ENCODE measurements at places on chromosomes 16 and 17. TPM values are rescaled to one million over a fixed set of nuclear protein-coding genes. Genes with fewer than 3 reads are reported as not detected.

DNA sequence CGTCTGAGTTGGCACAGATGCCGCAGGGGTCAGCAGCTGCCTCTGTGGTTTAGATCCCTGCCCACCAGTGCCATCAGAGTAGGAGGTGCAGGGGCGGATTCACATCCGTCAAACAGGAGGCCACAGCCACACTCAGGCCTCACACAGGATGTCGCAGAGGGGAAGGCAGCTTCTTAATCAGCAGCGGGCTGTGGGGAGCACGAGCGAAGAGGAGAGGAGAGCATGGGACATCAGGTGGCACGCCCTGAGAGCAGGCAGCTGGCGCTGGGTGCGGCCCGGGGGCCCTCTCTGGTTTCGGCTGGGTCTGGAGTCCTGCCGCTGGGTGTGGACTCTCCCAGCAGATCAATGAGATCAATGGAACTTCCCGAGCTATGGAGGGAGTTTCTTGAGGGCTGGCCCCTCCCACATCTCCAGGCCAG is 9.6 kb downstream of the LLGL2 start:
- no peak for DNase-seq

DNA sequence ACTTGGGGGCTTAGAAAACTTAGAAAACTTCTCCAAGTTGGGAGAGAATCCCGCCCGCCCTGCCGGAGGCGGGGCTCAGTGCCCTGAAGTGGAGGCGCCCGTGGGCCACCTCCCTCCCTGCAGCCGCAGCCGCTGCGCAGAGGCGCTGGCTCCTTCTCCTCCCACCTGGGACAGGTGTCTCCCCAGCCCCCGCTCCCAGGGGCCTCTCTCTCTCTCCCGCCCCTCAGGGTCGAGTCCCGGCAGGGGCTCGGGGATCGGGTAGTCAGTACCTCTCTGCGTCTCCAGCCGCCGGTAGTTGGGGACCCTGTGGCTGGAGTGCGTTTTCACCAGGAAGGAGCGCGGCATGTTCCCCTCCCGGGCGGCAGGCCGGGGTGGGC is 257 bp downstream of the SNAI3 start:
- DNase-seq, result no peak

DNA sequence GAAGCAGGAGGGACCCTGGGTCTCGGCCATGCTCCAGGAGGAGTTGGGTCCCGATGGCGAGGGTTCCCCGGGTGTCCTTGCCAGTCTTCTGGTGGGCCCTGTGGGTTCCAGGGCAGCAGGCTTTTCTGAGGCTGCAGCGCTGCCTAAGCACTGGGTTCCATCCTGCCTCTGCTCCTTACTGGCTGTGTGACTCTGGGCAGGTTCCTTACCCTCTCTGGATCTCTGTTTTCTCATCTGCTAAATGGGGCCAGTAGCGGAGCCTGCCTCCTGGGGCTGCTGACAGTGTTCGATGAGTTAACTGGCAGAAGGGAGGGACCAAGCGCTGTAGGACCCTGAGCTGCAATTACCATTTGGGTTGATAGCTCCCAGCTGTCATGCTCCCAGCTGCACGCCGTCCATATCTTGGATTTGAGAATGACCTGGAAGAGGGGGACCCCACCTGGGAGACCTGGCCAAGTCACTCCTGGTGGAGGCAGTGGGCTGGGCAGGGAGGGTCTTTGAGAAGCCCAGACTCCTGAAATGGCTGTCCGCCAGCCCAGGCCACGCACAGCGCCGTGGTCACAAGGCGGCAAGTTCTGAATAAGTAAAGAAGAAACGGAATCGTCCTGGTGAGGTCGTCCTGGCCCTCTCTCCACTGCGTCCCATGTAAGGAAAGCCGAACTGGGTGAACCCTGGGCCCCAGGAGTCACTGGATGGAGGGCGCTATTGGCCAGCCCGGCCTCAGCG is 47.2 kb upstream of the GSE1 start:
- no peak for DNase-seq

CRHR1 gene
- total RNA-seq, result not detected

DNA sequence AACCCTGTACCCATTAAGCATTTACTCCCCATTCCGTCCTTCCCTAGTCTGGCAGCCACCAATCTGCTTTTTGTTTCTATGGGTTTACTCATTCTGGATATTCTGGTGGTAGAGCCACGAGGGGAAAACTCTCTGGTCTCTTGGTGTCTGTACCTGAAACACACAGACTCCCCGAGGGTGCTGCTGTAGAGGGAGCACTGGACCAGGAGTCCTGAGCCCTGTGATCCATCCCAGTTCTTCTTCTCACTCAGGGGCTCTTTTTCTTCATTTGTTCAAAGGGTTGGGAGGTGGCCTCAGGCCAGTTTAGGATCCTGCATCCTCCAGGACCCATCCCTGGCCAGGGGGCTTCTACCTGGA is 14.1 kb downstream of the HEXIM2 start:
- DNase-seq, result no peak

PDXDC1 gene
- 63.9 TPM for total RNA-seq

- DNase-seq, result no peak
Measured at GRCh38 chr17:34762078-34762477, 182.7 kb downstream of the TMEM132E start.

DNA sequence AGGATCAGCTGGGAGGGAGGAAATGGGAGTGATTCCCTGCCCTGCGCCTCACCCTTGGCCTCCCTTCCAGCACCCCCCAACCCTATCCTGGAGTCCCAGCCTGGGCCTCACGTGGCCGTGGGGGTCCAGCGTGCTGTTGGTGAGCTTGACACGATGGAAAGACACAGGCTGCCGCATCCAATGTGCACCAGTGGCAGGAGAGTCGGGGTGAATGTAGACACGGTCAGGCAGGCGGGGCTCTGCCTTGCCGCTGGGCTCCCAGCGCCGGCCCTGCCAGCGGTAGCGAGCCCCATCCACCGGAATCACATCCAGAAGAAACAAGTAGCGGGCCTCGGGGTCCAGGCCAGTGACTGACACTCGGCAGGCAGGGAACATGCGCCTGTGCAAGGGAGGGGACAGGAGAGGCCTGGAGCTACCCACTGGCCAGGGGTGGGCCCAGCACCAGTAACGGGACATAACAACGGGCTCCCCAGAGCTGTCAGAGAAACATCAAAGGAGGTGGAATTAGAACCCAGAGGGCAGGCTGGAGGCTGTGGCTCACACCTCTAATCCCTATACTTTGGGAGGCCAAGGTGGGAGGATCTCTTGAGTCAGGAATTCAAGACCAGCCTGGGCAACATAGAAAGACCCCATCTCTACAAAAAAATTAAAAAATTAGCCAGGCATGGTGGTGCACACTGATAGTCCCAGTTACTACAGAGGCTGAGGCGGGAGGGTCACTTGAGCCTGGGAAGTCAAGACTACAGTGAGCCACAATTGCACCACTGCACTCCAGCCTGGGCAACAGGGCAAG is 2.7 kb downstream of the TBX6 start:
- peak; percentile 75 for DNase-seq

SLC52A1 gene
- 0.14 TPM for total RNA-seq

- no peak for DNase-seq
Measured at GRCh38 chr16:13961099-13961811, 41.3 kb downstream of the ERCC4 start.

DNA sequence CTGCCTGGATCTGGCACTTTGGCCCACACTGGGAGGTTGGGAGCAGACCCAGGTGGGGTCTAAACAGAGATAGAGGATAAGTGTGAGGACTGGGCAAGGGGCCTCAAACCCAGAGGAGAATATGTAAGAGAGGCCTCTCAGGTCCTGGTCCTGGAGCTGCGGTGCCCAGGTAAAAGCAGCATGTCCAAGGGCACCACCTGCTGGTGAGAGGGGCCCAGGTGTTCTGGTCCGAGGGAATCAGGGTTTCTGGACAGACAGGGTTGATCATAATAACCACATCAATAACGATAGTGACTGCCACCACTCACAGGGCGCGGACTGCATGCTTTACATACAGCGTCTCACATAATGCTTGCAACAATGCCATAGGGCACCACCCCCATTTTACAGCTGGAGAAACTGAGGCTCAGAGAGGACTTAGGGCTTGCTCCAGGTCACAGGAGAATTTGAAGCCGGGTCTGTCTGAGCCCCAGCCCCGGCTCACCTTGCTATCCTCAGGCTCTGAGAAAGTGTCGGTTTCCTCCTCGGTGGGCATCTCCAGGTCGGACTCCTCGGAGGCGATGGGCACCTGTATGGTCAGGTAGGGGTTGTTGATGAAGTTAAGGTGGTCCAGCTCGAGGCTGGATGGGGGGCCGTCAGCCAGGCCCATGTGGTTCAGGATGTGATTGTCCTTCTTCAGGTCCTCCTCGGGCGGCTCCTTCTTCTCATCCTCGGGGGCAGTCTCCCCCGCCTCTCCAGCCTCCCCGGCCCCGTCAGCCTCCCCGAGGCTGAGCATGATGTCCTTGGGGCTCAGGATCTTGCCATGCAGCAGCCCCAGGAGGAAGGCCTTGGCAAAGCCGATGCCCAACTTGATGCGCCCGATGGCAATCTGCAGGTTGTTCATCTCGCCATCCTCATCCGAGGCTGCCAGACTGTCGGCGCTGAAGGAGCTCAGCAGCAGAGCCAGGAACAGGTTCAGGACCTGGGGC is 19.1 kb upstream of the CD79B start:
- DNase-seq, result no peak

MATCAP1 gene
- total RNA-seq, result 18.3 TPM

XAF1 gene
- total RNA-seq, result 33.1 TPM

DNA sequence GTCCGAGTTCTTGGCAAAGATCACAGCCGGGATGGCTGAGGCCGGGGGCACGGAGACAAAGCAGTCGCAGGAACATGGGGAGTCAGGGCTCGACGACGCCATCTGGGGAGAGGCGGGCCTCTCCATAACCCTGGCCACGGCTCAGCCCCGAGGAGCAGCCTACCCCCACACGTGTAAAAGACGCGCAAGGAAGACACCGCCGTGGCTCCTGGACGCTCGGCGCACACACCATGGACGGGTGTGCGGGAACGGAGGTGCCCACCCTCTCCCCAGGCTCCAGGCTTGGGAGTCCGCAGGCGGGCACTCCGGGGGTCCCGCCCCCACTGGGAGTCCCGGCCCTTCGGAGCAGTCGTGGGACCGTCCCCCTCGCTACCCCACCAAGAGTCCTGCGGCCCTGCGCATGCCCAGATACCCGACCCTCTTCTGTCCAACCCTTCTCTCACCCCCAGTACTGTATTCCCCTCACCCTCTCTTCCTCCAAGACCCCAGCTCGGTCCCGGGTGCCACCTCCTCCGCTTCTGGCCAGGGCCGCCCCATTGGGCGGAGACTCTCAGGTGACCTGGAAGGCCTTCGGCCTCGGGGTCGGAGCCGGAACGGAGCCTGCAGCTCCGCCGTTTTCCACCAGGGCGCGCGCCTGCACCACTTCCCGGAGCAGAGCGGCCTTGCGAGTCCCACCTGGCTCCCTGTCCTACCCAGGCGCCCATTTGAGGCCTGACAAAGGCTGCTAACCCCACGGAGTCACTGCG is at the start of gene SCRN2:
Gene SCRN2, minus strand, starts transcription at position 532 of the 746 bp plus-strand sequence. Its CDS starts 430 bp downstream, at position 102.
- DNase-seq, result peak; percentile 97

KRT33A gene
- not detected for total RNA-seq

- DNase-seq, result no peak
Measured at GRCh38 chr16:2270588-2271470, 2.9 kb upstream of the RNPS1 start.

GRCh38 chr16:1137604-1138003 is 15.3 kb upstream of the CACNA1H start:
- DNase-seq, result no peak

- no peak for DNase-seq
Measured at GRCh38 chr16:9681508-9681907, 500.7 kb downstream of the GRIN2A start.

C1QTNF8 gene
- not detected for total RNA-seq

DNA sequence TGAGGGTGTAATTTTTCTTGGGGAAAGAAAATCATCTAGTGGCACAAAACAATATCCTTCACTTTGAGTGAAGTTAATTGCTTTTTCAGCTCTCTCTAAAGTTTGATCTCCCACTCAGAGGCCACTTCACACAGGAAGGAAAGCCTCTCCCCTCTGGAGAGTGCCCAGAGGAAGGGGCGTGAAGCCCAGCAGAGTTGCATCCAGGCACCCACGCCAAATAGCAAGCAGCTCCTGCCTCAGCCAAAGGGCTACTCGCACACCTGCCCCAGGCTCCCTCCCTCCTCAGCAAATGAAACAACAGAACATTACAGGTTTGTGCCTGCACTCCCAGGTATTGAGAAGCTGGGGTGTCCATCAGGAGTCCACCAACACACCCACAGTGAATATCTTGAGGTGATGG is 183.0 kb upstream of the RPL38 start:
- DNase-seq, result no peak

- no peak for DNase-seq
Measured at GRCh38 chr16:31052114-31052513, 18.8 kb downstream of the STX4 start.

DNA sequence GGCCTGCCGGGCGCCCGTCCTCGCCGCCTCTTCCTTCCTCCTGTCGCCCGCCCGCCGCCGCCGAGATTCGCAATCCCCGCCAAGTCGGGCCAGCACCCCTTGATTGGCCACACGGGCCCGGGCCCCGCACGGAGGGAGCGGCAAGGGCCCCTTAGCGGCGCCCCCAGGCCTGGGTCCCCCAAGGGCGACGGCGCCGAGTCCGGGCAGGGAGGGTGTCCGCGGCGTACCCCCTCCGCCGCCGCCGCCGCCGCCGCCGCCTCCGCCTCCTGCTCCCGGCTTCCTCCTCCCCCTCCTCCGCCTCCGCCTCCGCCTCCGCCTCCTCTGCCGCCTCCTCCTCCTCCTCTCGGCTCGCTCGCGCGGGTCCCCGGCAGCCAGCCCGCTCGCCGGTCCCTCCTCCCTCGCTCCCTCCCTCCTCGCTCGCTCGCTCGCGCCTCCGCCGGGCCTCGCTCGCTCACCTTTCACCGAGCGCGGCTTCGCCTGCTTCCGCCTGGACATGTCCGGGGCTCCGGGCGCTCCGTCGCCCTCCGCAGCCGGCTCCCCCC is 561 bp downstream of the ZNF423 start:
- DNase-seq, result peak; percentile 95

GRCh38 chr16:78503602-78504001 is 404.1 kb downstream of the WWOX start:
- no peak for DNase-seq

DNA sequence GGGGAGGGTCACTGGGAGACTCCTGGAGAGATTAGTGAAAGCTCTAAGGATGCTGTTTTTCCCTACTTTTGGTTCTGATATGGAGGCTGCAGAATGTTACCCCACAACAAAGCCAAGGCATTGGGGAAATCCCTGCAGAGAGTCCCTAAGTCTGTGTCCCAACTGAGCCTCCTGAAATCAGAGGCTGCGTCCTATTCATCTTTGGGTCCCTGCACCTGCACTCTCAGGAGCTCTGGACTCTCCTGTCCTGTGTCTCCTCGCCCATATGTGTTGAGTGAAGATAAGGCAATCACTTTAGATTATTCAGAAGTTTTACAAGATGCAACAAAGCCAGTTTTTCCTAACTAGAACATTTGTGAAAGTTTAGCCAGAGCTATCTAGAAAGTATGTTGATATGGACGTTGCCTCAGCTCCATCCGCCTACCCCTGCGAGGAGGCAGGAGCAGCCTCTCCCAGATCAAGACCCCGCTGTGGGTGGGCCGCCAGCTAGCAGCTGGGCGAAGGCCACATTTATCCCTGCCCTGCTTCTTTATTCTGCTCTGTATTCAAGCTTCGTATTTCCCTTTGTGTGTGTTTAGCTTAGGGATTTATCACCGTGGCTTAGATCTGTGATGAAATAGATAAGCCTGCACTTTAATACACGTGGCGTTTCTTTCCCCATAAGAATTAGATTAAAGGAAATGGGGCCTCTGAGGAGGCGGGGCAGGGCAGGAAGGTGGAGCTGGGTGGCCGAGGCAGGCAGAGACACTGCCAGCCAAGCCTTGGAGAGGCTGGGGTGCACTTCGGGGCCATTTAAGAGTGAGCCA is 37.4 kb downstream of the SHISA6 start:
- no peak for DNase-seq
